ENCODE measurements at places on chromosomes 11 and 22.

DNA sequence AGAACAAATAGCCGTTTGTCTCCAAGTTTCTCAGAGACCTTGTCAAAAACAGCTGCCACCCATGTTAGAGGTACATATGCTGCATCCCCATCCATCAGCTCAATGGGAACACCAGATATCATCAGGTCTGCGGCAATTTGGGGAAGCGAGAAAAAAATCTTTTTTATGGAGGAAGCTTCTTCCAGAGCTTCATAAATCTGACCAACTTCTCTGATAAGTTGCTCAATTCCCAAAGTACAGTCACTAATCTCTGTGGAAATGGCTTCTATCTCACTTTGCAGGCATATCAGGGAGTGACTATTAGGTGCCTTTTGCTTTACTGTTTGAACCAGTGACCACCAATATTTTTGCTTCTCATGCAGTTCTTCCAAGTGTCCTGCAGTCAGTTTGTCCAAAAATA is 34.3 kb upstream of the MRPL17 start:
- no peak for DNase-seq

GRCh38 chr11:69094111-69094914 is 45.6 kb downstream of the TPCN2 start:
- no peak for DNase-seq

GRCh38 chr11:75558939-75559843 is 2.9 kb upstream of the SERPINH1 start:
- no peak for DNase-seq

DNA sequence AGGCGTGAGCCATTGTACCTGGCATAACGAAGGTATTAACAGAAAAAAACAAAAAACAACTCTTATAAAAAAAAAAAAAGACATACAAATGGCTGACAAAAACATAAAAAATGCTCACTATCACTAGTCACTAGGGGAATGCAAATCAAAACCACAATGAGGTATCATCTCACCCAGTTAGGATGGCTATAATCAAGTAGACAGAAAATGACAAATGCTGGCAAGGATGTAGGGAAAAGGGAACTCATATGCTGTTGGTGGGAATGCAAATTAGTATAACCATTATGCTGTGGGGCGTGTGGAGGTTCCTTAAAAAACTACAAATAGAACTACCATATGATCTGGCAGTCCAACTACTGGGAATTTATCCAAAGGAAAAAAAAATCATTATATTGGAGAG is 17.0 kb downstream of the THY1 start:
- no peak for DNase-seq

- no peak for DNase-seq
Measured at GRCh38 chr11:124150684-124151083, 32.5 kb upstream of the OR10D3 start.

DNA sequence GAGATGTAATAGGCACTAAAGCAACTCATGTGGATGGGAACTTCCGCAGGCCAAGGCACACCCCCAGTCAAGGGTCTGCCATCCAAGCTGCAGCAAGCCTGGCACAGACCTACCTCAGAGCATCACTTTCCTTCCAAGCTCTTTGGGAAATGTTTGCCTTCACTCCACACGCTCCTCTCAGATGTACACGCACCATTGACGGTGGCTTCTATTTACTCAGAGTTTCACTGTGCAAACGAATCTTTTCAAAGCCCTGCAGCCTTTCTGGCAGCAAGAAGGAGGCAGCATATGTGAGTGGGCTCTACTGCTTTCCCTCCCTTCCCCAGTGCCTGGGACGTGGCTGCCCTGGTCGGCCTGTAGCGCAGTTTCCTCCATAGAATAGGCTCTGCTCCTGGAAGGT is 60.9 kb upstream of the USP47 start:
- no peak for DNase-seq

Measured in activated T-helper 9 cell treated with anti-CD3 and anti-CD28 coated beads, Interleukin-2, amount 50 U/mL, for 16 hours (primary cell).